ENCODE measurements at places on chromosomes 4 and X. TPM values are rescaled to one million over a fixed set of nuclear protein-coding genes. Genes with fewer than 3 reads are reported as not detected.
A peak's percentile ranks its signal among the peaks of the same experiment; 100 is the strongest.

DNA sequence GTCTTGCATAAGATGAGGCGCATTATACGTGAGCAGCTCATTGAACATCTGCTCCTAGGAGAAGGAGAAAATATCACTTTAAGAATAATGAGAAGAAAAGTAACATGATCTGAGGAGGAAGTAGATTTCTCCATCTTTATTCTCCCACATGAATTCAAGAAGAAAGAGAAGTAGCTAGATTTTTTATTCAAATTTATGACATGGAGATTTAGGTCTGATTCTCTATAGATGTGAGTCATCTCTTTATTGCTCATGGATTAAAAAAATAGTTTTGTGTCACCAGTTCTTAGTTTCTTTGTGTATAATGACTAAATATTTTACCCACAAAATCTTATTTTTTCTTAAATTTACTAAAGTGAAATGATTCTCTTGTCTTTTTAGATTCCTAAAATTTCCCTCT lies 40.4 kb downstream of the HPGDS start:
- H3K27me3 ChIP-seq: no peaks in the 10 kb centered on the region
- no peak overlapping the region for H3K4me3 ChIP-seq
- no peak overlapping the region for H3K27ac ChIP-seq
- no peaks in the 10 kb centered on the region for H3K36me3 ChIP-seq
- H3K4me1 ChIP-seq: peaks cover 3% of the 10 kb centered on the region
- DNase-seq: no peak

DNA sequence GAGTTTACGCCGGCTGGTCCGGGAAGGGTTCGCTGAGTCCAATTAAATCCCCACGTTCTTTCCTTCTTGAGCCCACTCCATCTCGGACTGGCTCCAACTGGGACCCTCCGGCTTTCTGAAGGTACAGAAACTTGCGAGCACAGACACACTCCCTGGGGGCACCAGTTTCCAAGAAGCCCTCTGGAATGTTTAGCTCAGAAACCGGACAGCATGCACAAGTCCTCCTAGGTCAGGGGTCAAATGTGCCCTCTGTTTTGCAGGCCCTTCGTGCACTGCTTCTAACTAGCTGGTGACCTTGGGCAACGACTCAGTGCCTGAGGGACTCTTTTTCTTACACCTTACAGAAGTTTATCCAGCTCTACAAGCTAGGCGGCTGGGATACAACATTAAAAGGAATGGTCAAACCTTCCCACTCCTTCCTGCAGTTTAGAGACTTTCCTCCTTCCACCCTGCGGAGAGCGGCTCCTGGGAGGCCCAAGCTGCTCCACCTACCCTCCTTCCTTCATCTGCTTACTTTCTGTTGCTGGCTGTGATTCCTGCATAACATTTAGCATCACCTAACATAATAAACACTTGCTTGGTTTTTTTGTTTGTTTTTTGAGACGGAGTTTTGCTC lies 275.5 kb downstream of the BCOR start:
- H3K27ac ChIP-seq: no peak overlapping the region
- H3K4me1 ChIP-seq: no peaks in the 10 kb centered on the region
- DNase-seq: no peak
- H3K4me3 ChIP-seq: no peak overlapping the region
- no peaks in the 10 kb centered on the region for H3K36me3 ChIP-seq
- H3K27me3 ChIP-seq: peaks cover 3% of the 10 kb centered on the region

DNA sequence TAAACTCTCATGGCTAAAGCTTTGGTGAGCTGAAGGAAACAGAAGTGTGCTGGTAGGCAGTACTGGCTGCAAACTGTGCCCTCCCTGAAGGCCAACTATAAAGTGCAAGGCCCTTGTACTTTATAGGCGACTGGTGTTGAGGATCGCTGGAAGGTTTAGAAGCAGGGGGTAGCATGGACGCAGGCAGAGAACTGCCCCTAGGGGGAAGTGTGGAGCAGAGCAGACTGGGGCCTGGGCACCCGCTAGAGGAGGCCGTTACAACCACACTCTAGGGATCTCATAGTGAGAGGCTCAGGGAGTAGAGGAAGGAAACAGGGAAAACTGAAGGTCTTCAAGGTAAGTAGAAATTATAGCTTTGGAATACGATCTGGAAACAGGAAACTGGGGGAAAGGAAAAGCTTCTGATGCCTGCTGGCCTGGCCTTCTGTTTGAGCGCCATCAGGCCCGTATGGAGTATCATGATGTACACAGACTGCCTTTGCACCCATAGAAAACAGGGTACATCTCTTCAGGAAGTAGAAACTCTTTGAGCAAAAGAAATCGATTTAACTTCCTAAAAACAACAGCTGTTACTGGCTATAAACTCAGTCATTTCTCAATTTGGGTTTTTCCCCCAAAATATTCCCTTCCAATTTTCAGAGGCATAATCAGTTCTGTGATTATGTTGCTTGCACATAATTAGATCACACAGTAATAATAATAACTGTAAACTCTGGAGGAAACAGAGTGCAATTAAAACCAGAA lies 23.9 kb upstream of the TMSB4X start:
- H3K36me3 ChIP-seq: no peaks in the 10 kb centered on the region

GRCh38 chrX:39152106-39152649 lies 350.9 kb downstream of the MID1IP1 start:
- H3K4me3 ChIP-seq: no peak overlapping the region
- H3K27ac ChIP-seq: no peak overlapping the region
- H3K4me1 ChIP-seq: no peaks in the 10 kb centered on the region
- peaks cover 4% of the 10 kb centered on the region for H3K27me3 ChIP-seq
- no peaks in the 10 kb centered on the region for H3K36me3 ChIP-seq

DNA sequence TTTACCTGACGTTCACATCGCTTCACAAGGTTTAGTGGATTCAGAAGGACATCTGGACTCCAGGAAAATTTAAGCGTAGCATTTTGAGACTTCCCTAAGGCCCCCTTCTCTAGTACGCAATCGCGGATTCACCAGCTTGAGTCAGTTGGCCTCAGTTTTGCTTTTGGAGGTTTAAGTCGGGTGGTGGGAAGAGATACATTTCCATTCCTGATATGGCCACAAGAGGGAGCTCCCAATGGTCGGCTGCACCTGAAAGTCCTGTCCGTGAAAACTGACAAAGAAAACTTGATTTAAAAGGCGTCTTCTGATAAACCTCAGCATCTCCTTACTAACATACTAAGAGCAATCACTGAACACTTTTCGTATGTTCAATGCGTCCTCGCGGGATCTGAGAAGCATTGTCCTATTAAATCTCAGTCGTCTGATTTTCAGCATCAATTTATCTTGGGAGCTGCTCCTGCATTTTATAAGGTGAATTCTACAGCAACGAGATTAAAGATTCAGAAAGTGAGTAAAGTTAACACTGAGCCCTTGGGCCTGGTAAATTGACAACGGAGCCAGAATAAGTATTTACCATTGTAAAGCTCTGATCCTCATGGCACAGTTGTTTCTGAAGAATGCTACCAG lies 50.6 kb downstream of the LGI2 start:
- no peak overlapping the region for H3K4me3 ChIP-seq
- no peak overlapping the region for H3K27ac ChIP-seq
- no peaks in the 10 kb centered on the region for H3K36me3 ChIP-seq
- H3K27me3 ChIP-seq: no peaks in the 10 kb centered on the region

- no peak for DNase-seq
- no peaks in the 10 kb centered on the region for H3K27me3 ChIP-seq
- peak overlapping the region; percentile 44 for H3K27ac ChIP-seq
These were observed 12.8 kb upstream of the SLC2A9 start for GRCh38 chr4:10034136-10034535.

- H3K4me1 ChIP-seq: no peaks in the 10 kb centered on the region
- no peaks in the 10 kb centered on the region for H3K36me3 ChIP-seq
- no peak overlapping the region for H3K27ac ChIP-seq
- no peak for DNase-seq
- H3K27me3 ChIP-seq: no peaks in the 10 kb centered on the region
- no peak overlapping the region for H3K4me3 ChIP-seq
These were observed 20.0 kb upstream of the CAMK2D start for GRCh38 chr4:113781439-113782040.

- H3K36me3 ChIP-seq: no peaks in the 10 kb centered on the region
- H3K27me3 ChIP-seq: peaks cover 7% of the 10 kb centered on the region
- no peaks in the 10 kb centered on the region for H3K4me1 ChIP-seq
These were observed 39.1 kb downstream of the SUPT20HL1 start for GRCh38 chrX:24399550-24399949.

DNA sequence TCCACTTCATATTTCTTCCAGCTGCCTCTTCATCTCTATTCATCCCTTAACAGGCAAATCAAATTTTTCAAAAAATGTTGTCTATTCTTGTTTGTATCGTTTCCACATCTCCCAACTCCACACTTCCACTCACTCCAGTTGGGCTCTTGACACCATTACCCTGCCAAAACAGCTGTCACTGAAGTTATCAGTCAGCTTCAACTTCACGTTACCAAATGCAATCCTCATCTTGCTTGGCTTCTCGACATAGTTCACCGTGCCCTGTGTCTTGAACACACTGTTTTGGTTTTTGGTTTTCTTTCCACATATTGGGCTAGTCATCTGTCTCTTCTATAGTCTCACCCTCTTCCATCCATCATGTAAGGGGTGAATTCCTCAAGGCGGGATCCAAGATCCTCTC lies 65.2 kb downstream of the GALNT7 start:
- H3K4me1 ChIP-seq: no peaks in the 10 kb centered on the region
- H3K27ac ChIP-seq: no peak overlapping the region
- DNase-seq: no peak
- no peak overlapping the region for H3K4me3 ChIP-seq
- no peaks in the 10 kb centered on the region for H3K36me3 ChIP-seq

DNA sequence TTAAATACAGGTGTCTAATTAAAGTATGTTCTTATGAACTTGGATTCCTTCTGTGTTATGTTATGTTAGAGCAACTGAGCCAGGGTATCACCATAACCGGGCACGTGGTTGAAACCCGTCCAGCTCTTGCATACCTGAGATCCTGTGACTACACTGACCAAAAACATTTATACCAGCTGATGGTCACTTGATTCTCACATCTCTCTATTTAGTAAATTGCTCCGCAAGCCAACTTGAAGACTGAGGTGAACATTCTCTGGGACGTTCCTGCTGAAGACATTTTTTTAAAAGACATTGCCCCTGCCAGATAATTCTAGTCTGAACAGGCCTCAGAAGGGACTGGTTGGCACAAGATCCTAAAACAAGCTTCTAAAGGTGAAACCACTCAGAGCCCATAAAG lies 550.0 kb upstream of the DIPK2B start:
- H3K4me1 ChIP-seq: no peaks in the 10 kb centered on the region
- no peak for DNase-seq
- no peaks in the 10 kb centered on the region for H3K27me3 ChIP-seq
- peak overlapping the region; percentile 59 for H3K27ac ChIP-seq

GRCh38 chr4:102792361-102792936 lies 31.7 kb upstream of the MANBA start:
- no peaks in the 10 kb centered on the region for H3K4me1 ChIP-seq
- H3K36me3 ChIP-seq: peaks cover 18% of the 10 kb centered on the region
- H3K27ac ChIP-seq: no peak overlapping the region
- H3K4me3 ChIP-seq: no peak overlapping the region

DNA sequence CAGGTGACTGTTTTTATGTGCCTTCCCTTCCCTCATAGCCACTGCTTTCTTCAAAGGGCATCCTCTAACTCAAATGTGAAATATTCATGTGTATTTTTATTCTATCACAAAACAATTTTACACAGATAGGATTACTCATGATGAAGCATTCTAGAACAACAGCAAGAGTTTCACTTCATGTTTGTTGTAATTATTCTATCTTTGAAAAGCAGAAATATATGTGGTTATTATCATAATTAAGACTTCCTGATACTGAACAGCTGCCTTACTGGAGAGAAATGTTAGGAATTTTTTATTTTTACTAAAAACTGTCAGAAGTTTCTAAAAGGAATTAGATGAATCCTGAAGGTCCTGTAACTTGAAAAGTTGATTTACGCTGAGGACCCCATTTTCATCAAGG lies 229.1 kb downstream of the PALLD start:
- H3K4me1 ChIP-seq: no peaks in the 10 kb centered on the region
- no peak for DNase-seq
- H3K27ac ChIP-seq: no peak overlapping the region
- no peaks in the 10 kb centered on the region for H3K27me3 ChIP-seq
- H3K36me3 ChIP-seq: no peaks in the 10 kb centered on the region

DNA sequence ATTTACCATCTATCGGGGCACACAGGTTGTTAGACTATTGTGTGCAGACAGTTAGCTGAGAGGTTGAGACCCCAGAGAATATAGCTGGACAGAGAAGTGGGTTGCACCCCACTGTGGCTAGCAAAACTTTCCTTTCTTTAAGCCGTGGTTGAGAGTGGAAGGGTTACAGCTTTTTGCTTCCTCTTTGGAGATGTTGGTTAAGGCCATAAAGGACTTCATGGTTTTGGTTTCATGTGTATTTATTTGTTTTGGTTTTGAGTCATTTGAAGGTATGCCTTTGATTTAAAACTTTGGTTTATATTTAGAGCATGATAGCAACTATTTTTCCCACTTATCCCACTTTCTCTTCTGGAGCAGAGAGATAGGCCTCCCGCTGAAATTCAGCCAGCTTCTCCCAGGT lies 274.3 kb upstream of the IL1RAPL1 start:
- no peaks in the 10 kb centered on the region for H3K27me3 ChIP-seq
- H3K4me3 ChIP-seq: no peak overlapping the region
- DNase-seq: no peak
- H3K27ac ChIP-seq: no peak overlapping the region
- no peaks in the 10 kb centered on the region for H3K4me1 ChIP-seq
- no peaks in the 10 kb centered on the region for H3K36me3 ChIP-seq

- no peak overlapping the region for H3K4me3 ChIP-seq
- H3K27me3 ChIP-seq: no peaks in the 10 kb centered on the region
- H3K4me1 ChIP-seq: no peaks in the 10 kb centered on the region
- no peak overlapping the region for H3K27ac ChIP-seq
These were observed 510.1 kb upstream of the AADAT start for GRCh38 chr4:170599894-170600293.

The GLUD2 gene
- total RNA-seq: 2.6 TPM

The ARHGAP36 gene
- 0.13 TPM for total RNA-seq

The ASB5 gene
- total RNA-seq: 0.25 TPM

The RHOH gene
- total RNA-seq: 14.1 TPM

The SNX12 gene
- total RNA-seq: 70.1 TPM

The HPSE gene
- total RNA-seq: 6.8 TPM

The AKAP14 gene
- not detected for total RNA-seq

The ASB11 gene
- 0.41 TPM for total RNA-seq
